NAMALWA (cell line): ENCODE measurements at places on chromosomes 2 and 18.

GRCh38 chr18:5057386-5058348 is 139.4 kb downstream of the AKAIN1 start:
- DNase-seq = peak; percentile 70

DNA sequence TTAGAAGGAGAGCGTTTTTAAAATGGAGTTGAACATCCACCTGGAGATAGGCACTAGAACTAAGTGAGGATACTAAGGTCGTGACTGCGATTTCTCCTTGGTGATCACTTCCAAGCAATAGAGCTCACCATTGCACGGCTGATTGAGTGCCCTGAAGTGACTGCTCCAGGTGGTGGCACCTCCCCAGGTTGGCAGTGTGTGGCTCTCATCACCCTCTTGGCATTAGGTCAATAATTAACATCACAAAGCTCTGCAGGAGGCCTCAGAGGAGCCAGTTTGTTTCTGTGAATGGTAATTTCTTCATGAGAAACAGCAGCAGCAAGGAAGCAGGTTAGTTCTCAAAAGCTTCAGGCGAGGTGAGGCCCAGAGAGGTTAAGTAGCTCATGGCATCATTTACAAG is 259.6 kb downstream of the CLIP4 start:
- no peak for DNase-seq

DNA sequence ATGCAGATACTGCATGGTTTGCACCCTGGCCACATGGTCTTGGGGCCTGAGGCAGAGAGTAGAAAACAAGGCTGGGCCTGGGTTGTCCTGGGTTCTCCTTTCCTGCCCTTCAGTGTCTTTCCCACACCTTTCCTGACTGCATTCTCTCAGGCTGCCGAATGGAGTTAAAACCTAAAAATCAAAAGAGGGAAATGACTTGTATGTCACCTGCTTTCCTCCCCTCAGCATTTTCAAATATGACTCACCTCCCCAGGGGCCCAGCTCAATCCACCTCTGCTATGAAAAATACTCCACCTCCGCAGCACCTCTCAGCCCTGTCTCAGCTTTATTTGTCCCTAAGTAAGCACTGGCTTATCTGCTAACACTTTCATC is 457.8 kb upstream of the MEX3C start:
- DNase-seq = no peak

DNA sequence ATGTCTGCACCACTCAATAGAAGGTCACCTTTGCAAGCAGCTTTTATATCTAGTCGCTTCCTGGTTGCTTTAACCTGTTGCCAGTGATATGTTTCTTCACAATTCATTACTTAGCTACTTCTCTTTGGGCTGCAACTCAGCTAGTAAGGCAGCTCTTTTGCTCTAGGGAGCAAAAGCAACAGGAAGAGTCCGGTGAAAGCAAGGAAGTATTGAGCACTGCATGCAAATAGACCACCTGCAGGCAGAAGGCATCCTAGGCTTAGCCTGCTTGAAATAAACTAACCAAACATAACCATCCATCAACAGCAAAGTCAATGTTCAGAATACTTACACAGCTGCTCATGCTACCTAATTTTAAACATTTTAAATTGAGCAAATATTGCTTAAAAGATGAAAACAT is 529.2 kb upstream of the LINC00305 start:
- peak; percentile 76 for DNase-seq

DNA sequence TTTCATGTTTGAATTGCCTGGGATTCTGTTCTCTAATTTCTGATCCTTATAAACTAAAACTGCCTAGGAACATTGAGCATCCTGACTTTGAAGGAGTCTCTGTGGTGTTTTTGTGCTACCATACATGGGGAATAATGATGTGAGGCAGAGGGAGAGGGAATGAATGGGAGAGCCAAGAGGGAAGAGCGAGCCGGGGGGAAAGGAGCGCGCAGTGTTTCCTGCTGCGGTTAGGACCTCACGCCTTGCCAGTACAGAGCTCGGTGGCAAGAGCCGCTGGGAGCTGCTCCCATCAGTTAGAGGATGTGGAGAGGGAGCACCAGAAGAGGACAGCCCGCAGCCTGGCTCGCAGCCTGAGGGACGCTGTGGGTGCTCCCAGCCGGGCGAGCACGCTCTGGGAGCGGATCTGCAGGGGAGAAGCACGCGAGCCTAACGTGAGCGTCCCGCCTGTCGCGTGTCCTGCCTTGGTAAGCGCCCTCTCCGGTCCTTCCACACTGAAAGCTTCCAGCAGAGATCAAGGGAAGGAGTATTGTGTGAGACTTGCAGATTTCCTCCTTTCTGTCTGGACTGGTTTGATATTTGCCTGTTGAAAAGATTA is 114.7 kb downstream of the FAM210A start:
- DNase-seq = no peak

GRCh38 chr2:9972621-9973479 is 21.4 kb downstream of the GRHL1 start:
- no peak for DNase-seq

- no peak for DNase-seq
Measured at GRCh38 chr2:48600917-48601316, 16.7 kb upstream of the GTF2A1L start.
